ENCODE measurements at places on chromosomes 16 and 17.

- DNase-seq: no peak
Measured at GRCh38 chr17:1298606-1299005, 19.1 kb downstream of the TRARG1 start.

GRCh38 chr17:28509789-28510188 is 3.6 kb downstream of the FOXN1 start:
- no peak for DNase-seq

DNA sequence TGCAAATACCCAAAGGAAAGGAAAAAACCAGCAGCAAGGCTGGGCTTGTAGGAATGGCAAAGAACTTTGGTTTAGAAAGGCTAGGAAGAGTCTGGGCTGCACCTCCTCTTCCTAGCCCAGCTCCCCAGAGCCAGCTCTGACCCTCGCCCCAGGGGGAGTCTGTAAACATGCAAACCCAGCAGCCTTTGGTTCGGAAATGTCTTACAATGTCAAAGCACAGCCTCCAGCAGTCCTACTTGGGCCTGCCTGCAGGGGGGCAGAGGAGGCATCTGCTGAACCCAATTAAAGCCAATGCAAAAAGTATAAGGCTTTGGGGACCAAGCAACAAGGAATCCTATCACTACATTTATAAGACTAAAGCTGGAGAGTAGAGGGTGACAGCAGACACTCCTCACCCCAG is 5.0 kb upstream of the FTSJ3 start:
- no peak for DNase-seq

DNA sequence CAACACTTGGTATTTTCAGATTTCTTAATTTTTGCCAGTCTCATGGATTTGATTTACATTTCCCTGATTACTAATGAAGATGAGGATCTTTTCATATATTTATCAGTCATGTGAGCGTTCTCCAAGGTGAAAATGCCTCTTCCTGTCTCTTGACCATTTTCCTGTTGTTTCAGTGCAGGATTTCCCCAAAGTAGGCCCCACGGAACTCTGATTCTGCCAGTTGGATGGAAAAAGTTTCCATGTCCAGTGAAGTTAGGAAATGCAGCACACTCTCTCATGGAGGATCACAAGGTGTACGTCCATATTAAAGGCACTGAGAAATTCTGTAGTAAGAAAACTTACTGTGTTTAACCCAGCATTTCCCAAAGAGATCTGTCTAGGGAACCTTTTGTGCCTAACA is 16.5 kb upstream of the LIMD2 start:
- no peak for DNase-seq

GRCh38 chr16:85867189-85867588 is 31.8 kb upstream of the IRF8 start:
- DNase-seq: no peak

GRCh38 chr17:56594320-56595107 is 1.0 kb downstream of the NOG start:
- no peak for DNase-seq

DNA sequence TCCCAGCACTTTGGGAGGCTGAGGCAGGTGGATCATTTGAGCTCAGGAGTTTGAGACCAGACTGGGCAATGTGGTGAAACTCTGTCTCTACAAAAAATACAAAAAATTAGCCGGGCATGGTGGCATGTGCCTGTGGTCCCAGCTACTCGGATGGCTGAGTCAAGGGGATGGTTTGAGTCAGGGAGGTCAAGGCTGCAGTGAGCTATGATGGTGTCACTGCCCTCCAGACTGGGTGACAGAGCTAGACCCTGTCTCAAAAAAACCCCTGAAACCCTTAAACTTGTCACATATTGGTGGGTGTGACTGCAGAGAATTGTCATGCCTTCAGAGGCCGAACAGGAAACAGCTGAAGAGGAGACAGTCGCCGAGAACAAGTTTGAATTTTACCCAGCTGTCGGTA is 13.4 kb downstream of the RPTOR start:
- no peak for DNase-seq

GRCh38 chr17:40314584-40314956 is 5.6 kb downstream of the RARA start:
- DNase-seq: no peak

GRCh38 chr17:70945386-70945785 is 776.1 kb downstream of the KCNJ2 start:
- no peak for DNase-seq

GRCh38 chr17:17343896-17344506 is 40.8 kb downstream of the NT5M start:
- no peak for DNase-seq

DNA sequence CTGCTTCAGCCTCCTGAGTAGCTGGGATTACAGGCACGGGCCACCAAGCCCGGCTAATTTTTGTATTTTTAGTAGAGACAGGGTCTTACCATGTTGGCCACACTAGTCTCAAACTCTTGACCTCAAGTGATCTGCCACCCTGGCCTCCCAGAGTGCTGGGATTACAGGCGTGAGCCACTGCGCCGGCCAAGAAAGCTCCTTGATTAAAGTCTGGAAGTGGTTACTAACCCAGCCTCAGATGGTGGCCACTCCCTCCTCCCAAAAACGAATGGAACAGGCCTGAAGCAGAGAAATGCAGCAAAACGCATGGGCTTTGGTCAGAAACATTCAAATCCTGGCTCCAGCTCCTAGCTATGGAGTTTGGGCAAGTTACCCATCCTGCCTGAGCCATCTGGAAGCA is 11.3 kb downstream of the FKBP10 start:
- no peak for DNase-seq

- DNase-seq: no peak
Measured at GRCh38 chr16:4103745-4104144, 12.5 kb downstream of the ADCY9 start.

DNA sequence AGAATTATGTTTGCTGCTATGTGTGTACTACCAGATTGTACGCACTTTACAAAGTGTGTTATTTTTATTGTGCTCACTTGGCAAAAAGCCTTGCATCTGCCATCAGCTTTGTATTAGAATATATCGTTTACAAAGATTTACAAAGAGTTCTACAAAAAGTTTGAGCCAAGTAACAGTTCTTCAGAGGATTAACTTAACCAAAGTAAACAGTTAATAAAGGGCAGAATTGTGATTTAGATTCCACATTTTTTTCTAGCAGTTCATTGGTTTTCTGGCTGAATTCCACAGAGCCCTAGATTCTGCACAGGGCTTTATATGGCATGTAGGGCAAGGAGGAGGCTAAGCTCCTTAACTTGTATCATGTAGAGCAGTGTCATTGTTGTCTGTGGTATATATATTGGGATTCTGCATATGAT is 29.4 kb downstream of the UTP18 start:
- no peak for DNase-seq

GRCh38 chr16:48126801-48127644 is 28.8 kb downstream of the ABCC12 start:
- DNase-seq: peak; percentile 100

- DNase-seq: no peak
Measured at GRCh38 chr16:85829171-85829719, 29.8 kb downstream of the COX4I1 start.

DNA sequence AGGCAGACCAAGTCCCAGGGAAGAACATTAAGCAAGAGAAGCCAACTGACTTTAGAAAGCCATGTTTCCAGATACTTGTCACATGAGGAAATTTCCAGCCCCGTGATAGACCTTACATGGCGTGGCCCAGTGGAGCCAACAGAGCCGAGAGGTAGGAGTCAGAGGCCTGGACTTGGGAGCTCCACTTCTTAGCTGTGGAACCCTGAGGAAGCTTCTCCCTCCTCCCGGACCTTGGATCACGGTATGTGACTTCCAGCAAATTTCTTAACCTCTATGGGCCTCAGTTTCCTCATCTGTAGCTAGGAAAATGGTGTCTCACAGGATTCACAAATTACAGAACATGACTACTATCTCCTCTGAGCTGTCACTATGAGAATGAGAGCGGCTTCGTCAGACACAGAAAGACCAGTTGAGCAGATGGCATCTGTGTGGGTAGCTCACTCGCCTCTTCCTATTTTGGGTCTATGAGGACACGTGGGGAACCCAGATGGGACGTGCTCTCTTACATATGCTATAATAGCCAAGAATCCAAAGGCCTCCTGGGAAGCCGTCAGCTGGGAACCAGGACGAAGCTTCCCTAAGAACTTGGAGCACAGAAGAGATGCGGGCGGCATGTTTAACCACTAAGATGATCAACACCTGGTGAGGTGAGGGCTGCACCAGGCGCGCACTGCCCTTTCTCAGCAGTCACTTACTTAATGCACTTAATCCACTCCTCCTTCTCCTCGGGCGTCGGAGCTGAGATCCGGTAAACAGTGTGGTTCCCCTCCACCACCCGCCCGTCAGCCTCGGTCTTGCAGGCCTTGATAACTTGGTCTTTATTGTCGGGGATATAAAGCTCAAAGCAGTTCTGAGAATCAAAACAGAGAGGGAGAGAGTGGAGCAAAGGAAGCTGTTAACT is 102.3 kb downstream of the CYTH1 start:
- DNase-seq: no peak

DNA sequence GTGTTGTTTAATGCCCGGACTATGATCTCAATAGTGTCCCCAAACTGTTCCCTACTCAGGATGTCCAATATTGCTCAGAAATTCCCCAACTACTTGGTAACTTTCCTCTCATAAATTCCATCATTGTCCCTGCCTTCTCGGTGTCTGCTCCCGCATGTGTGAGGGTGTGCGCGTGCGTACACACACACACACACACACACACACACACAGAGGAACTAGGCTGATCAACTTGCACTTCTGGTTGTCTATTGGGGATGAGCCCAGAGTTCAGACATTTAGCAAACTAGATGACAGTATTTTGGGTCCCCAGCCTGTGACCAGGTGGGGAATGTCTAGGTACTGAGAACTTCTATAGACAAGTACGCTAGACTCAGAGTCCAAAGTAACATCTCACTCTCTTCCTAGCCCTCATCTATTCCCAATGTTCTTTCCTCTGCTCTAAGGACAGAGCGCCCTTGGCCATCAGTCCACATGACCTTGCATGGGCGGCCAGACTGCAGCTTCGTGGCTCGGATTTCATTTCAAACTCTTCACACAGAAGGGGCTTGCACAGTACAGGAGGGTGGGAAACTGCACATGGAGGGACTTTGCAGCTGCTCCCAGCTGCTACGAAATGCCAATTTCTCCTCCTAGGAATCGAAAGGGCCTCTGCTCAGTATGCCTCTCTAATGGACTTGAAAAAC is 5.3 kb downstream of the HS3ST3A1 start:
- DNase-seq: no peak

DNA sequence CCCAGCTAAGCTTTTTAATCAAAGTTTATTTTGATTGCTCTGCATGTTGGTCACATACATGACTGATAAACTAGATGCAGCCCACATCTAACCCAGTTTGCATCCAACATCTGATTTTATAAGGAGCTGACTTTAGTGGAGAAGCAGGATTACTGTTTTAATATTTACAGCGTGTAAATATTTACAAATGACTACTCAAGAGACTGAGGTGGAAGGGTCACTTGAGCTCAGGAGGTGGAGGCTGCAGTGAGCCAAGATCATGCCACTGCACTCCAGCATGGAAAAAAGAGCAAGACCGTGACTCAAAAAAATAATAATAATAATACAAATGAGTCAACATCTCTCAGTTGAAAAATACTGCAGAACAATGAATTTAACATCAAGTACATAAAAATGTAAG is 50.8 kb downstream of the PARN start:
- DNase-seq: no peak

- DNase-seq: peak; percentile 96
Measured at GRCh38 chr16:67055712-67056487, 27.0 kb downstream of the CBFB start.

DNA sequence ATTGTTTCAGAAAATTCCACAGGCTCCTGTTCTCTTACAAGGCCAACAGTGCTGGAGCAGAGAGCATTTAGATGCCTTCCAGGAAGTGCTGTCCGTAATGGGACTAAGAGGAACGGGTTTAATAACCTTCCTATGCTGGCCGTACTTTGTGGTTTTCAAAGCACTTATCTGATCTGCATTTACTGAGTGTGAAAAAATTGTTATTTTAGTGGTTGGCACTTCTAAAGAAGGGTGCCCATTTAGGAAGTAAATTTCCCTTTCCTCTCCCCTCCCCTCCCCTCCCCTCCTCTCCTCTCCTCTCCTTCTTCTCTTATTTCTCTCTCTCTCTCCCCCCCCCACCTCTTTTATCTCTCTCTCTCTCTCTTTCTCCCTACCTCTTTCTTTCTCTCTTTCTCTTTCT is 72.0 kb upstream of the DNAJA2 start:
- DNase-seq: no peak

GRCh38 chr17:16988749-16989229 is 16.9 kb upstream of the TNFRSF13B start:
- DNase-seq: no peak

DNA sequence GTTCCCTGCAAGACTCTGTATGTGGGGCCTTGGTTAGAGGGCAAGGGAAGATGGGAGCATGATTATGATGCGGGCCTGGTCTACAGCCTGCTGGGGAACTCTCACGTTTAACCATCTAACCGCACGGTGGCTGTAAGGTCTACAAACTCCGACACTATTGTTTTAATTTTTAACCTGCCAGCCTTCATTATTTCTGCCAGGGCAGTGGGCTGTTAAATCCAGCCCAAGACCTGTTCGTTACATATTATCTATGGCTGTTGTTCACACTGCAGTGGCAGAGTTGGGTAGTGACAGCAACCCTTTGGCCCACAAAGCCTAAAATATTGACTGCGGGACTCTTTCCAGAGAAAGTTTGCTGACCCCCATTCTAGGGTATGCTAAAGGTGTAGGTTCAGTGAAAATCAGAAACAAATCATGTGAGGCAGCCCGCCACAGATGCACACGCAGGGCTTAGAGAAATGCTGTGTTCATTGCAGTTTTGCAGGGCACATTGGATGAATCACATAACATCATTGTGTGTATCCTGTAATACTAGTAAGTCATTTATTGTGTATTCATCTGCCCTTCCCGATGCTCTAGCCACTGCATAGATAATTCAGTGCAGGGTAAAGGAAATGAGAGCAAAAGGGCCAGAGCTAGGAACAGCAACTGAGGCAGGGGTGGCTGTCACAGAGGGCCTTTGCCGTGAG is 14.3 kb downstream of the SNX29 start:
- DNase-seq: no peak

DNA sequence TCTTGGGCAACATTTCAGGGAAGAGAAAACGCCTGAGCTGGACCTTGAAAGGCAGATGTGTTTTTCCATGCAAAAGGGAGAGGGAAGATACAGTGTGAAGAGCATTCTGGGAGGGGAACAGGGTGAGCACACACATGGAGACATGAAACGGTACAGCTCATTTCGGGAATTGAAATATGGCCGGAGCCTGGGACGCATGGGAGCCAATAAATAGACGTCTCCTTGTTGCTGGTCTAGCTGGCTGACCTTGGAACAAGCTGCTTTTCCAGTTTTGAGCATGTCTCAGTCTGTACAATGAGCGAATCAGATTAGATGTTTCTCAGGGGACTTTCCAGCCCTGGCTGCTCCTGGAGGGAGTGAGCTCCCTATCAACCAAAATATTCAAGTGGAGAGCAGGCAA is 63.6 kb downstream of the ASIC2 start:
- no peak for DNase-seq

GRCh38 chr16:73420676-73421075 is 372.7 kb upstream of the ZFHX3 start:
- DNase-seq: no peak
